ENCODE measurements at places on chromosomes 7 and 10.

DNA sequence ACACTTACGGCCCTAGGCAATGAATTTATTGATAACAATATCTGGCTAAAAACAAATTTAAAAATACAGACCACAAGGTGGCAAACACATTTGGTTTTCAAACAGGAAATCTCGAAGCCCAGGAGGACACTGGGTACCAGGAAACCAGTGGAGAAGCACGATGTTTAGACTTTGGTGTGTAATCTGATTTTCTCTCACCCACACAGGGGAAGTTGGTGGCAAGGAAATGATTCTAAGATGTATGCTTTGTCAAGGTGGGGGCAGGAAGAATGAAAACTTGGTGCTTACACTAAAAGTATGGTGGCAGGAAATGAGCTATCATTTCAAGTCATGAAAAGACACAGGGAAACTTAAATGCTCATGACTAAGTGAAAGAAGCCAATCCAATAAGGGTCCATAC lies 113.2 kb upstream of the ANKRD1 start:
- no peak for DNase-seq

DNA sequence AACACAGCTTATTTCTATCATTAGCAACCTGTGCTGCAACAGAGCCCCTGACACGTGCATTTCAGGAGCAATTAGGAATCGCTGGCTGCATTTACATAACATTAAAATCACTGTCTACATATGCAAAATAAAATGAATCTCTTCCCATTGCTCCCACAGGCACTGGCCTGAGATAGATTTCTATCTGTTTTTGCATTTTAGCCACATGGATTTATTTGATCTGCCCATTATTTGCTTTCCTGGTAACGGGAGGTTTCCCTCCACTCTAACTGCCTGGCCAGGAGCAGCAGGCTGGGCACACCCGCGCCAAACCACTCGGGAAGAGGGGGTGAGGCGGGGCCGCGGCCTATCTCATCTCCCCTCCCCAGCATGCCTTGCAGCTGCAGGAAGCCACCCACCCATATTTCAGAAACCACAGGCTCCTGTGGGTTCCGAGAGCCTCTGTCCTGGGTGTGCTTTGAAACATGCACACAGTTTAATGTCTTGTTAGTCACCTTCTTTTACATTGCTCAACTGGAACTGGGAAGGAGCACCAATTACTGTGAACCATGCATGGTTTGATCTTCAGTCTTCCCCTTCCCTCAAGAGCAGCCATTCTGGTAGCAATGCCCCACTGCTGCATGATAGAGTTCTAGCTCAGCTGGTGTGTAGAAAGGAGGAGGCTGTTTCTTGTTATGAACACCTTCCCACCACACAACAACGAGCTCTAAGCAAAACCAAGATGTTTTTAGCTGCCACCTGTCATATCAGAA lies 37.7 kb upstream of the IKZF1 start:
- no peak for DNase-seq

GRCh38 chr7:2582006-2582735 lies 23.4 kb downstream of the IQCE start:
- DNase-seq, result no peak

GRCh38 chr10:68212721-68213352 lies 19.1 kb downstream of the ATOH7 start:
- no peak for DNase-seq

DNA sequence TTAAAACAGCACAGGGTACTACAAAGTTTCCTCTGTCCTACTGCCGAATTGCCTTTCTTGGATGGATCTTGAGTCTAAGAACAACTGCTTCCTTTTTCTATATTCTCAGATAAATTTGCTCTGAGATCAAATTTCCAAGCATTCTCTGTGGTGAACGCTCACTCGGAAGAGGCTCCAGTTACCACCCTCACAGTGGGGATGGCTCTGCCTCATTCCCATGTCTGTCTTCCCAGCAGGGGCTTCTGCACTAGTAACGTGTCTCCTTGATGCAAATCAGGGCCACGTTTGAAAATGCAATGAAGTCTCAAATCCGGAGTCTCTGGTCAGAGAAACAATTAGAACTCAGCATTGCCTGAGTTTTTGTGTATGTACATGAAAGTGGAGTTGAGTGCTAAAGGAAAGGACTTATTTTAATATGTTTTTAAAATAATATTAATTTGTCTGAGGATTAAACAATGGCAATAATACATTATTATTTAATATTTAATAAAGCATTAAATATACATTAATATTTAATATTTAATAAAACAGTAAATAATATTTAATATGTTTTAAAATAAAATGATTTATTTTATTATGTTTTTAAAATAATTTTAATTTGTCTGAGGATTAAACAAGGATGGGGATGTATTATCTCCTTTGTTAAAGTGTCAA lies 61.8 kb downstream of the INHBA start:
- DNase-seq, result no peak

DNA sequence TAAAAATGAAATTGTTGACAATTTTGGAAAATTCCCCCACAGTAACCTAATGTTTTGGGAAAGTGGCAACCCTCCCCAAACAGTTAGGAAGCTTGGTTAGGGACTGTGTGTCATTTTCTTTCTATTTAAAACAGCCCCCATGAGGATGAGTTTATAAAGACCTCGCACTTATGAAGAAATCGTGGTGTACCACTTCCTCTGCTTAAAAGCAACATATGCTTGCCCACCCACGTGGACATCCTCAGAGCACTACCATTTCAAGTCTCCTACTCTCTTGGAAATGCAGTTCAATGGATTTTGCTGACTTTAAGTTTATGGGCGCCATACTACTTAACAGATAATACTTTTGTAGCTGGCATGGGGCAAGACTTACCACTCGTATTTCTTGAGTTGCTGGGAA lies 223.8 kb downstream of the DYNC1I1 start:
- no peak for DNase-seq

- DNase-seq, result no peak
These were observed 187.7 kb upstream of the KLF6 start for GRCh38 chr10:3972460-3973301.

GRCh38 chr10:97714401-97715258 lies 1.1 kb downstream of the MARVELD1 start:
- DNase-seq, result no peak

DNA sequence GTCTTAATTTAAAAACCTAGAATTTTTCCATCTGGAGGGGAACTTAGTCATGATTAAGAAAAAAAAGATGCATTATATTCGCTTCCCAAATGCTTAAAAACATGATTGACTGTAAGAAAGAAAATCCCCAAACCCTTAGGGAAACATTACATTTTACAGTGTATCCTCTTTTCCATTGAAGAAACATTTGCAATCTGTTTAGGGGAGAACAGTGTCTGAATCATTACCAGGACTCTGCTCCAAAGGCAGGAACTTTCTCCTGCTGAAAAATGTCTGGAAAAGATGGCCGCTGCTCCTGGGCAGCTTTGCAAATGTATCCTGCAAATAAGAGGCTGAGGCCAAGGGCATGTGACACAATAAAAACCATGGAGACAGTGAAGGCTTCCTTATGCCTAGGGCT lies 173.7 kb downstream of the BUB3 start:
- no peak for DNase-seq

- no peak for DNase-seq
These were observed 62.1 kb upstream of the NCAPG2 start for GRCh38 chr7:158766570-158767281.

GRCh38 chr10:116185199-116185867 lies 87.7 kb downstream of the GFRA1 start:
- no peak for DNase-seq

DNA sequence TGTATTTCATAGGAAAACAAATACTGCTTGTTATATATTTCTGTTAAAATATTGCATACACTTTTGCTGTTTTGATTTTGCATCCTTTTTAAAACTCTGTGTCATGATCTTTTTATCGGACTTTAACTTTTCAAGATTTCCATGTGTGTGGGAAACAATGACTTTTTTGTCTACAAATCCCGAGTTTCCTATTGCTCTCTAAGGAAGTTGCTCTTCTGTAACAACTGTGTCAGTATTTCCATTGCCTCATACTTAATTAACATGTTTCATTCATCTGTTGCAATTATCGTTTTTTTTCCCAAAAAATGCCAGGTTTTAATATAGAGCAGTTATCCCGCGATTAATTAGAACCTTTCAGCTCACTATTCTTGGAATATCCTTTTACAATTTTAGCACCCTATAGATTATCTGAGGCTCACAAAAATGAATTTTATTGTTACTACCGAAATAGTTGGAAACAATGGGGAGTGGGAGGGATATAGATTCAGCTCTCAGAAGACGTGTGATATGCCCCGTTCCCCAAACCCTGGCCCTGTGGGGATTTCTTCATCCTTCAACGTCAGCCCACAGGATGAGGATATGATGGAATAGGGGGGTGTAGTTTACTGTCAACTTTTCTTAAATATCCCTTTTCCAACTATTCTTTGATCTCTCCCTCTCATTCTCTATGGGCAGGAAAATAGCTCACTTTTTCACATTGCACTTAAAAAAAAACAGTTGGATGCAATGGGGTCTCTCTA lies 297.6 kb upstream of the IGFBP3 start:
- no peak for DNase-seq

DNA sequence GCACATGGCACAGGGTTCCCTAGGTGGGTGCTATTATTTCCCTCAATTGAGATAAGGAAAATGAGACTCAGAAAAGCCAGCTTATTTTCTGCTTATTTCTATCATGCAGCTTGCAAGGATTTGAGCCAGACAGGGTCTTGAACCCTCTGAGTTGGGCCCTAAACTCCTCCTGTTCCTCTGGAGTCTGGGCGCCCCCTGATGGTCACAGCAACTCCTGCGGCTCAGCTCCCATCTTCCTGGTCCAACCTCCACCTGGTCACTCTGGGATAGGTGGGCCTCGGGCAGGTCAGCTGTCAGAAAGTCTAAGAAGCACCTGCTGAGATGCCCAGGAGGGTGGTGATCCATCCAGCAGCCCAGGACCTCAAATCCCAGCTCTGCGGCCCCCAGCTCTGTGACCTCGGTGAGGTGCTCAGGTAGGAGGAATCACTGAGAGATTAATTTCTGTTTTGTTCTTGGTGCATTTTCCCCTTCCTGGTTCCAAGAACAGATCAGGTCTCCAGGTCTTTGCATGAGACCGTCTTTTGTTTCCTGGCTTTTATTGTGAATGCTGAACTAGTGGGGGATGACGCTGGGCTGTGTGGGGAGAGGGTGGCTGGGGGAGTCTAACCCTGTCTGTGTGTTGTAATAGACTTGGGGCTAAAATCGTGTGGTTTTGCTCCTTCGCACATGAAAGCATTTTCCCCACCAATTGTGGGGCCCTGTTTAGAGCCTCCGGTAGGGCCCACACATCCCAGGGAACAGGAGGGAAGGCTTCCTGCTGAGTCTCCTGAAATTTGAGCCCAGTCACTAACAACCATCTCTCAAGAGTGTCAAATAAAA lies 32.8 kb downstream of the TMEM130 start:
- no peak for DNase-seq

GRCh38 chr10:103651783-103652476 lies 158.4 kb downstream of the NEURL1 start:
- DNase-seq, result no peak

- DNase-seq, result no peak
These were observed 5.7 kb downstream of the GATA3 start for GRCh38 chr10:8060010-8060703.

- no peak for DNase-seq
These were observed 189.0 kb downstream of the ANKRD30A start for GRCh38 chr10:37314350-37314749.

DNA sequence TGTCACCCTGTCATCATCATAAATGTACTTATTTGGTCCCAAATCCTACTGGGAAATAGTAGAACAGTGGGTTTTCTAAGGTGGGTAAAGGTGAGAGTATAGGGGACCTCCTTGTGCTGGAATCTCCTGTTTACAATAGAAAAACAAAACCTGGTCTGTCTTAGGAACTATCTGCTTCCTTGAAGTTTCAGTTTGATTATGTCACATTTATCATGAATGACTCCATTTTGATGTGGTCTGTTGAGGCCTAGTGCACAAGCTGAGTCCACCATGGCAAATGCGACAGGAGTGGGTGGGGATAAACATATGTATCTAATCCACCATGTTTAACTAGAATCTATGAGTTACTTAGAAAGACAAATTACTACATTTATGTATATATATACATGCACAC lies 13.0 kb upstream of the REPIN1 start:
- DNase-seq, result no peak

- DNase-seq, result no peak
These were observed 102.6 kb downstream of the CPXM2 start for GRCh38 chr10:123788981-123789380.

- DNase-seq, result no peak
These were observed 5.6 kb downstream of the POR start for GRCh38 chr7:75920431-75921161.

DNA sequence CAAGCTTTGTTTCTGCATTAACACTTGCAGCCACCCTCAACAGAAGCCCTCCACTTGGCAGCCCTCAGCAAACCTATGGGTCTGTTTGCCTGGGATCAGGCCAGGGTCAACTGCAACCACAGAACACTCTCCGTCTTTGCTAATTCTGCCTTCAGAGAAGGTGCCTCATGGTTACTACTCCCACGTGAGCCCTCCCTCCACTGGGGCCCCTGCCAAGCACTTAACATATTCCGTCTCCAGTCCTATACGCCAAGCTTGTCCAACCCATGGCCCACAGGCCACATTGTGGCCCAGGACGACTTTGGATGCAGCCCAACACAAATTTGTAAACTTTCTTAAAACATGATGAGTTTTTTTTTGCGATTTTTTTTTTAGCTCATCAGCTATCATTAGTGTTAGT lies 54.7 kb downstream of the HSPA12A start:
- DNase-seq, result no peak

DNA sequence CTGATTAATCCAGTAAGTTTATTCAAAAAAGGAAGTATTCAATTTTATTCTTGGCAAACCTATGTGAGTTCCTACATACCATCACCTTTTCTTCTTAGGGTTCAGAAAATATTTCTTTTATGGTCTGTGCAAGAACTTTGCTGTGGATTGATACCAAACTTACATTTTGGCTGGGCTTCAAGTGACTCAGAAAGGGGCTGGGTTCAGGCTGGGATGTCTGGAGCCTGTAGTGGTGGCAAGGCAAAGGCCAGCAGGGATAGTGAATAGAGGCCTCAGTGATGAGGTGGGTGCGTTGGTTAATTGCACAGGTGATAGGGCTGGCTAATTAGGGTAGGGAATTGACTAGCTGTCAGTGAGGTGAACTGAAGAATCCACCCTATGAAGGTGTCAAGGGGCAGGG lies 40.2 kb upstream of the ATXN7L1 start:
- DNase-seq, result no peak

DNA sequence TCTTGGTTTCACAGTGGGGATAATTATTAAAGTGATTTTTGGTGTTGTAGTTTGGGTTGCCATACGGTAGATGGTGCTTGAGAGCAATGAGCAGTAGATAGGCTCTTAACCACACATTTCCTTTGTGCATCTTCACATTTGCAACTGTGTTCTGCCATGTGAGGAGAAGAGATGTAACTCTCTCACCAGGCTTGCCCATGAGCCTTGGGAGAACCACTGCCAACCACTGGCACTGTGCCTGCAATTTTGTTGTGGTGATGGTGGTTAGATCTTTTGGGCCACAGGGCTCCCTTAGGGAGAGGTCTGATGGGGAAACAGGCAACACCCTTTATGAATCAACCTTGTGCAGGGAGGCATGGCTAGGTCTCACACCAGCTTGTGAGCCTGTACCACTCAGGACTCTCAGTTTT lies 204.3 kb downstream of the CCDC7 start:
- DNase-seq, result no peak

All from AG04449 (cell line).